Fibroblast of skin of back (primary cell): ENCODE measurements at places on chromosomes 3 and 15.

DNA sequence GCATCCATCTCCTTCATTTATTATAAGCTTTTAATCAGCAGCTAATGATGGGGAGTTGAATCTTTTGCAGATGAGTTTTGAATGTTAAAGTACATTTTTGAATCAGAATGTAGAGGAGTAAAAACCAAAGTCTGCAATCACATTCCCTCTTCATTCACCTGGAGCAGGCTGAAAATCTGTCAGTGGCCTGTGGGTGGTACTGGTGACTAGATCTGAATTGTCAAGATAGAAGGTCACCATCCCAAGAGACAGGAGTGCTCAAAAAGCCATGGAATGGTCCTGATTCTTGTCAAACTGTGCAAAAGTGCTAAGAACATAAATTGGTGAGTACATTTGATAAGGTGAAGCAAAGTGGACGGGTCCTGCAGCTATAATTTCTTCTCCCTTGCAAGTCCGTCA lies 881.3 kb upstream of the NR2F2 start:
- DNase-seq: no peak

DNA sequence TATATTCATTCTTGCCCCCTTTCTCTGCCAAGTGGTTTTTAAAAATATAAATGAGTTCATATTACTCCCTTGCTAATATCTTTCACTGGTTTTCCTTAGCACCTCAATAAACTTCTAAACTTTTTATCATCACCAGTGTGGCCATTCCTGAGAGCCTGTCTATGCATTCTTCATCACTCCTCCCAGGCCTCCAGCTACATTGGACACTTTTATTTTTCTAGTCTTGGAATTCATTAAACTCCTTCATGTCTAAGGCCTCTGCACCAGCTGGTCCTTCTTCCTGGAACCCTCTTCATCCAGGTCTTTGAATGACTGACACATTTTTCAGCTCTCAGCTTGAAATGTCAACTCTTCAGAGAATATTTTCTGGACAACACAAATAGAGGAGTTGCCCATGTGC lies 120.4 kb upstream of the P2RY1 start:
- DNase-seq: no peak

GRCh38 chr3:133992381-133992780 lies 37.3 kb downstream of the SLCO2A1 start:
- no peak for DNase-seq

DNA sequence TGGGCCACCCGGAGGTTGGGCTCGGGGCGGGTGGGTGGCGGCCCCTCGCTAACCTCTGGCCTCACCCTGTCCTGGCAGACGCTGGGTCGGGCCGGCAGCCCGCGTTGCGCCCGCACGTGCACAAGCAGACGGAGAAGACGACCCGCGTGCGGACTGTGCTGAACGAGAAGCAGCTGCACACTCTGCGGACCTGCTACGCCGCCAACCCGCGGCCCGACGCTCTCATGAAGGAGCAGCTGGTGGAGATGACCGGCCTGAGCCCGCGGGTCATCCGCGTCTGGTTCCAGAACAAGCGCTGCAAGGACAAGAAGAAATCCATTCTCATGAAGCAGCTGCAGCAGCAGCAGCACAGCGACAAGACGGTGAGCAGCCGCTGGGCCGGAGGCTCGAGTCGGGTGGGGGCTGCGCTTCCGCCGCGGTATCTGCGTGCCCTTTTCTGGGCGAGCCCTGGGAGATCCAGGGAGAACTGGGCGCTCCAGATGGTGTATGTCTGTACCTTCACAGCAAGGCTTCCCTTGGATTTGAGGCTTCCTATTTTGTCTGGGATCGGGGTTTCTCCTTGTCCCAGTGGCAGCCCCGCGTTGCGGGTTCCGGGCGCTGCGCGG lies 3.7 kb downstream of the ISL2 start:
- DNase-seq: peak; percentile 18
